ENCODE measurements at places on chromosomes 4 and X. TPM values are rescaled to one million over a fixed set of nuclear protein-coding genes. Genes with fewer than 3 reads are reported as not detected.

IRS4 gene
- 0.09 TPM for total RNA-seq

PPP4R3C gene
- total RNA-seq = not detected

GSX2 gene
- not detected for total RNA-seq

SPATA4 gene
- total RNA-seq = 0.12 TPM

USP17L13 gene
- total RNA-seq = not detected

REPS2 gene
- total RNA-seq = not detected

PRKG2 gene
- 0.12 TPM for total RNA-seq

ARMCX2 gene
- total RNA-seq = 5.2 TPM

PRRG1 gene
- total RNA-seq = not detected

ADGRL3 gene
- not detected for total RNA-seq

NLGN4X gene
- total RNA-seq = not detected

AFP gene
- not detected for total RNA-seq

NDST3 gene
- not detected for total RNA-seq

GRCh38 chr4:136749989-136750388 lies 782.3 kb downstream of the PCDH18 start:
- H3K27ac ChIP-seq = no peak overlapping the region
- DNase-seq = no peak
- no peaks in the 10 kb centered on the region for H3K4me1 ChIP-seq
- H3K27me3 ChIP-seq = no peaks in the 10 kb centered on the region

DNA sequence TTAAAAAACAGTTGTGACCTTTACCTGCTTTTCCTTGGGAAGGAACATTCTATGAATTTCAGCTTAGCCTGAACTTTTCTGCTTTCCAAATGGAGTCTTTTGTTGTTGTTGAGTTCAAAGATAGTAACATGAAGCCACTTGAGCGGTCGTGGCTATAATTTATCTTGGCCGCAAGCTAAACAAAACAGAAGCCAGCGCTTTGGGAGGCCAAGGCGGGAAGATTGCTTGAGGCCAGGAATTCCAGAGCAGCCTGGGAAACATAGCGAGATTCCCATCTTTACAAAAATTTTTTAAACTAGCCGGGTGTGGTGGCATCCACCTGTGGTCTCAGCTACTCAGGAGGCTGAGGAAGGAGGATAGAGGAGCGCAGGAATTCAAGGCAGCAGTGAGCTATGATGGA lies 29.9 kb downstream of the TKTL1 start:
- H3K36me3 ChIP-seq = no peaks in the 10 kb centered on the region
- H3K27ac ChIP-seq = no peak overlapping the region
- no peak for DNase-seq
- no peak overlapping the region for H3K4me3 ChIP-seq

GRCh38 chr4:13526658-13527057 lies 17.6 kb downstream of the NKX3-2 start:
- no peak overlapping the region for H3K4me3 ChIP-seq
- peaks cover 10% of the 10 kb centered on the region for H3K4me1 ChIP-seq
- H3K27me3 ChIP-seq = peaks cover 90% of the 10 kb centered on the region
- H3K36me3 ChIP-seq = no peaks in the 10 kb centered on the region

DNA sequence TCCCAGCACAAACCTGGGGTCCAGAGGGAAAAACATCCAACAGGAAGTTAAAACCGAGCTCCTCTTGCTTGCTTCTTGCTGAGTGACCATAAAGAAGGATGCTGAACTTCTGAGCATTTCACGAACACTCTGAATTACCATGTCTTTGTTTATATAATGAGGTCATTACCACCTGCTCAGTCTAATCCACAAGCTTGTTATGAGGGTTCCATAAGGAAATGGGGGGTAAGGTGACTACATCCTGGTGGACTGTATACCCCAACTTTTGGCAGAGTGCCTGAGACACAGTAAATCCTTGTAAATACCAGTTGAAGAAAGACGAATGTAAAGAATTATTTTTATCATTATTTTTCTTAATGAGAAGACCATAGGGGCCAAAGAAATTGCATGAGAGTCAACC lies 16.8 kb downstream of the CCDC149 start:
- H3K4me1 ChIP-seq = no peaks in the 10 kb centered on the region
- H3K27ac ChIP-seq = no peak overlapping the region
- no peaks in the 10 kb centered on the region for H3K27me3 ChIP-seq
- DNase-seq = no peak
- no peaks in the 10 kb centered on the region for H3K36me3 ChIP-seq

DNA sequence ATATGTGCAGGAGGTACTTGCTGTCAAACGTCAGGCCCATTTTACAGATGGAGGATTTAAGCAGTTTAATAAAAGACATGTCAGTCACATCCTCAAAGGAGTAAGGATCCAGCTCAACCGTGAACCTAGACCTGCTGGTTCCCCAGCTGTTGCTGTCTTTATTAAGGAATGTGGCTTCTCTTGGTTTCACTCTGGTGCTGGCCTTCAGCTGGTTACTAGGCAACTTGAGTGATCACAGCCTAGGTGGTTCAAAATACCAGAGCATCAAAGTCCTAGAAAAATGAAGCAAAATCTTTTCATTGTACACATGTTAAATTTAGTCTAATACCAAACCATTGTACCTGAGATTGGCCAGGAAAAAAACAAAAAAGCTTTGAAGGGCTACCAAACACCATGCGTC lies 32.7 kb upstream of the GLRA2 start:
- H3K4me3 ChIP-seq = peak overlapping the region; percentile 66
- H3K27me3 ChIP-seq = peaks cover 1% of the 10 kb centered on the region
- H3K27ac ChIP-seq = peak overlapping the region; percentile 87
- H3K36me3 ChIP-seq = no peaks in the 10 kb centered on the region
- H3K4me1 ChIP-seq = peaks cover 3% of the 10 kb centered on the region

- H3K36me3 ChIP-seq = peaks cover 4% of the 10 kb centered on the region
- peaks cover 22% of the 10 kb centered on the region for H3K4me1 ChIP-seq
- no peak overlapping the region for H3K4me3 ChIP-seq
- DNase-seq = no peak
Observed at GRCh38 chrX:153905481-153906095, 1.1 kb downstream of the AVPR2 start.

- H3K27me3 ChIP-seq = no peaks in the 10 kb centered on the region
- no peaks in the 10 kb centered on the region for H3K36me3 ChIP-seq
- H3K27ac ChIP-seq = no peak overlapping the region
- no peak overlapping the region for H3K4me3 ChIP-seq
Observed at GRCh38 chr4:8307121-8307520, 37.6 kb downstream of the HTRA3 start.

DNA sequence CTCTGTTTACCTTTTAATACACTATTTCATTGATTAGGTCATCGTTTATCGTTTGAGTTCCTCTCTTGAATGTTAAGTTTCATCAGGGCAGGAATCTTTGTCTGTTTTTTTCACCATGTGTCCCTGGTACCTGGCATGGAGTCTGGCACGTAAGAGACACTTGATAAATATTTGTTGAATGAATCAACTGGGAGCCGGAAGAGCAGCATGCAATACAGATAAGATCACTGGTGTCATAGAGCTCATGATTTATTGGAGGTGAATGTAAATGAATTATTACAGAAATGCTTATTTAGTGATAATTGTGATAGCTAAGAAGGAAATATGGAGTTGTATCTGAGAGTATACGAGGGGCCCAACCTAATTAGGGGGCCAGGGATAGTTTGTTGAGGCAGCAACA lies 62.8 kb downstream of the UCHL1 start:
- no peak overlapping the region for H3K27ac ChIP-seq
- no peaks in the 10 kb centered on the region for H3K36me3 ChIP-seq

DNA sequence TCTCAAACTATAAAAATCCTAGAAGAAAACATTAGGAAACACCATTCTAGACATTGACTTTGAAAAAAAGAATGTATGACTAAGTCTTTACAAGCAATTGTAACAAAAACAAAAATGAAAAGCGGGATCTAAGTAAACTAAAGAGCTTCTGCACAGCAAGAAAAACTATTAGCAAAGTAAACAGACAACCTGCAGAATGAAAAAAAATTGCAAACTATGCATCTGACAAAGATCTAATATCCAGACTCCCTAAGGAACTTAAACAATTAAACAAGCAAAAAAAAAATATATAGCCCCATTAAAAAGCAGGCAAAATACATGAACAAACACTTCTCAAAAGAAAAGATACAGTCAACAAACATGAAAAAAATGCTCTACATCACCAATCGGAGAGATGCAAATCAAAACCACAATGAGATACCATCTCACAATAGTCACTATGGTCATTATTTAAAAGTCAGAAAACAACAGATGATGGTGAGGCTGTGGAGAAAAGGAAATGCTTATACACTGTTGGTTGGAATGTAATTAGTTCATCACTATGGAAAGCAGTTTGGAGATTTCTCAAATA lies 168.1 kb downstream of the EPHA5 start:
- no peak overlapping the region for H3K27ac ChIP-seq
- H3K27me3 ChIP-seq = no peaks in the 10 kb centered on the region
- H3K4me3 ChIP-seq = no peak overlapping the region
- no peaks in the 10 kb centered on the region for H3K4me1 ChIP-seq
- DNase-seq = no peak

DNA sequence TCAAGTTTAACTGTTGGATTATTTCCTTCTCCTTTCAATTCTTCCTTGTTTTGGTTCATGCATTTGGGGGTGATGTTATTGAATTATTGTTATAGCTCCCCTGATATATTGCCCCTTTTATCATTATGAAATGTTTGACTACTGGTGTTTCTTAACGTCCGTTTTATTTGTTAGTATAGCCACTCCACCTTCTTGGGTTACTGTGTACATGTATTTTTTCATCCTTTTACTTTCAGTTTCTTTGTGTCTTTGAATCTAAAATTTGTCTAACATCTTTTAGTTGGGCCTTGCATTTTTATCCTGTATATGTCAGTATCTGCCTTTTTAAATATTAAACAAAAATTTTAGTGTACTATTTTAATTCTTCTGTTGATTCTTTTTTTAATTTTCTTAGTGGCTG lies 88.7 kb downstream of the TNIP2 start:
- H3K4me3 ChIP-seq = peak overlapping the region; percentile 75
- DNase-seq = no peak
- H3K4me1 ChIP-seq = peaks cover 26% of the 10 kb centered on the region

DNA sequence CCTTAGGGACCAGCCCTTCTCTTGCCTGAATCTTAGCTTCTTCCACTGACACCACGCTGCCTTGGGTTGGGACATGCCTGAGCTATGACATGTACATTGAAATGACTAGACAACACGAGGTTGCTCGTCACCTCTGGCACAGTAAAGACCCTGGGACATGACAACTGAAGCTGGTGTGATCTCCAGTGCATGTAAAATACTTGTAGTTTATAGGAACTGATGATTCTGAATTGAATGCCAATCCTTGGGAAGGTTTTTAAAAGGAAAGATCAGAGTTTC lies 100.7 kb upstream of the PGRMC2 start:
- H3K36me3 ChIP-seq = no peaks in the 10 kb centered on the region
- no peak overlapping the region for H3K4me3 ChIP-seq
- H3K4me1 ChIP-seq = no peaks in the 10 kb centered on the region
- no peak for DNase-seq
- H3K27me3 ChIP-seq = no peaks in the 10 kb centered on the region

- DNase-seq = no peak
- H3K4me1 ChIP-seq = no peaks in the 10 kb centered on the region
- H3K4me3 ChIP-seq = no peak overlapping the region
- H3K27me3 ChIP-seq = no peaks in the 10 kb centered on the region
Observed at GRCh38 chr4:95394752-95395306, 153.9 kb downstream of the UNC5C start.

- no peaks in the 10 kb centered on the region for H3K36me3 ChIP-seq
- peaks cover 2% of the 10 kb centered on the region for H3K27me3 ChIP-seq
- peaks cover 15% of the 10 kb centered on the region for H3K4me1 ChIP-seq
- DNase-seq = peak; percentile 71
- peak overlapping the region; percentile 45 for H3K4me3 ChIP-seq
Observed at GRCh38 chrX:17590892-17591740, 146.2 kb upstream of the SCML1 start.

DNA sequence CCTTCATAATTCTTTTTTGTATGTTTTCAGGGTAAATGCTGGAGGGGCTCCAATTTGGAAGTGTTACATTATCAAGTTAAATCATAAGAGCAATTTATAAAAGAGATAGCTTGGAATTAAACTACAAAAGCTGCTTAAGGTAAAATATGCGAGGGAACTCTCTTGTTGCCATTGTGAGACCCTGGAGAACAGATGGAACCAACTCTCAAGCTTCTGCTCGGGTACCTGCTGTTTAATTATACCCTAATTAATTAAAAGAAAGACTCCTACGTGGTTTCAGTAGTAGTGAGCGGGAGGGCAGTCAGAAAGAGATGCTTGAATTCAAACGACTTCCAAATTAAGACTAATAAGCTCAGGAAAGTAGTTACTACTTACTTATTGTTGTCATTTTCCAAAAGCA lies 313.1 kb upstream of the TACR3 start:
- no peaks in the 10 kb centered on the region for H3K4me1 ChIP-seq
- no peaks in the 10 kb centered on the region for H3K27me3 ChIP-seq
- H3K4me3 ChIP-seq = no peak overlapping the region
- no peak overlapping the region for H3K27ac ChIP-seq
- DNase-seq = no peak

- DNase-seq = no peak
- H3K27me3 ChIP-seq = no peaks in the 10 kb centered on the region
- H3K36me3 ChIP-seq = no peaks in the 10 kb centered on the region
- no peak overlapping the region for H3K4me3 ChIP-seq
Observed at GRCh38 chr4:5930876-5931275, 38.0 kb upstream of the CRMP1 start.

- no peaks in the 10 kb centered on the region for H3K36me3 ChIP-seq
- H3K4me1 ChIP-seq = no peaks in the 10 kb centered on the region
- DNase-seq = no peak
- peaks cover 2% of the 10 kb centered on the region for H3K27me3 ChIP-seq
- no peak overlapping the region for H3K27ac ChIP-seq
Observed at GRCh38 chr4:133160853-133161252, 11.8 kb downstream of the PCDH10 start.

DNA sequence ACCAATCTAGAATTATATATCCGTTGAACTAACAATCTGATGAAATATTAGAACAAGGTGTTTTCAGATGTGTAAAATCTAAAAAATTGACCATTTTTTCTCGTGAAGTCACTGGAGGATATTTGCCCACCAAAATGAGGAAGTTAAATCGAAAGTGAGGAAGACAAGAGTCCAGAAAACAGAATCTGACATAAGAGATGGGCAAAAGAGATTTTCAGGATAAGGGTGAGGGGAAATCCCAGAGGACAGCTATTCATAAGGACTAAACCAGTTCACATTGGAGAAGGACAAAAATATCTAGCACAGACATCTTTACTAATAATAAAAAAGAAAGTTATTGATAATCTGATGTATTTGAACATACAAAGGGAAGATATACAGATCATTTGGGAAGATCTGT lies 18.7 kb upstream of the ALG13 start:
- no peak for DNase-seq
- no peaks in the 10 kb centered on the region for H3K36me3 ChIP-seq
- H3K4me1 ChIP-seq = no peaks in the 10 kb centered on the region
- H3K27ac ChIP-seq = no peak overlapping the region

- H3K27ac ChIP-seq = peak overlapping the region; percentile 79
- H3K4me1 ChIP-seq = peaks cover 48% of the 10 kb centered on the region
- peaks cover 36% of the 10 kb centered on the region for H3K27me3 ChIP-seq
- H3K36me3 ChIP-seq = no peaks in the 10 kb centered on the region
- peak overlapping the region; percentile 89 for H3K4me3 ChIP-seq
- DNase-seq = peak; percentile 92
Observed at GRCh38 chr4:153153339-153153871, 50.8 kb upstream of the TRIM2 start.

Measured in activated CD4-positive, alpha-beta T cell treated with anti-CD3 and anti-CD28 coated beads, Interleukin-2, amount 10 ng/mL, durations not matched to agents 24 days and 14 days (primary cell).